ENCODE measurements at places on chromosomes 7 and 10.

DNA sequence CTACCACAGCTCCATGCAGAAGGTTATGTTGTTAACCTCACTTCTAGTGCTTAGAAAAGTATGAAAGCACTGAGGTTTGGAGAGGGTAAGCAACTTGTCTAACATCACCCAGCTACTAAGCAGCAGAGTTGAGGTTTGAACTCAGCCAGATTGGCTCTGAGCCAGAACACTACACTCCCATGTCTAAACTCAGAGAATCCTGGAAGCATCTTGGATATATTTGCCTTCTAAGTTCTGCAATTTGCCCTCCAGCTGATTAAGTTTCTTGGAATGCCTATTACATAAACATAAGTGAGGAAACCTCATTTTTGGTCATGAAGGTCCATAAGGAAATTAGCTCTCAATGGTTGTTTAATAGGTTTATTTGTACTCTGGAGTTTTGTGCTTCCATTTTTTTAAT lies 78.1 kb upstream of the PHYHIPL start:
- no peak for DNase-seq

DNA sequence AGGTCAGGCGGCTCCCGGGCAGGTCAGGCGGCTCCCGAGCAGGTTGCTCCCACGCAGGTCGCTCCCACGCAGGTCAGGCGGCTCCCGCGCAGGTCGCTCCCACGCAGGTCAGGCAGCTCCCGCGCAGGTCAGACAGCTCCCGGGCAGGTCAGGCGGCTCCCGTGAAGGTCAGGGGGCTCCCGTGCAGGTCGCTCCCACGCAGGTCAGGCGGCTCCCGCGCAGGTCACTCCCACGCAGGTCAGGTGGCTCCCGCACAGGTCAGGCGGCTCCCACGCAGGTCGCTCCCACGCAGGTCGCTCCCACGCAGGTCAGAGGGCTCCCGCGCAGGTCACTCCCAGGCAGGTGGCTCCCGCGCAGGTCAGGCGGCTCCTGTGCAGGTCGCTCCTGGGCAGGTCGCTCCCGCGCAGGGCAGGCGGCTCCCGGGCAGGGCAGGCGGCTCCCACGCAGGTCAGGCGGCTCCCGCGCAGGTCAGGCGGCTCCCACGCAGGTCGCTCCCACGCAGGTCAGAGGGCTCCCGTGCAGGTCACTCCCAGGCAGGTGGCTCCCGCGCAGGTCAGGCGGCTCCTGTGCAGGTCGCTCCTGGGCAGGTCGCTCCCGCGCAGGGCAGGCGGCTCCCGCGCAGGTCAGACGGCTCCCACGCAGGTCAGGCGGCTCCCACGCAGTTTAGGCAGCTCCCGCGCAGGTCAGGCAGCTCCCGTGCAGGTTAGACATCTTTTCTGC lies 30.7 kb downstream of the PTPRN2 start:
- no peak for DNase-seq

DNA sequence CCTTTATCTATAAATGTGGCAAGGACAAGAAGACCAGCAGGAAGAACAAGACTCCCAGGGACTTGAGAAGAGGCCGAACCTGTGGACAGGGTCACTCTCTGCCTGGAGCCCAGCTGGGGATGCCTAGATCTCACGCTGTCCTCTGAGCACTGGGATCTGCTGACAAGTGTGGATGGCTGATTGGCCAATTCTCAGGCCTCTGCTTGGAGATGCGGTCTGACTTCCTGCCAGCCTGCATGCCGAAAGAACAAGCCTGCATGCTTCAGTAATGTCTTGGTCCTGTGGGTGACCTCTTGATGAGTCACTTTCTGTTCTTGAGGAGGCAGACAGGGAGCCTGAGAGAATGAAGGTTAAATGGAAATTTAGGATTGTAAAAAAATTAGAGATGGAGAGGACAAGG lies 84.7 kb downstream of the TMEM178B start:
- no peak for DNase-seq

DNA sequence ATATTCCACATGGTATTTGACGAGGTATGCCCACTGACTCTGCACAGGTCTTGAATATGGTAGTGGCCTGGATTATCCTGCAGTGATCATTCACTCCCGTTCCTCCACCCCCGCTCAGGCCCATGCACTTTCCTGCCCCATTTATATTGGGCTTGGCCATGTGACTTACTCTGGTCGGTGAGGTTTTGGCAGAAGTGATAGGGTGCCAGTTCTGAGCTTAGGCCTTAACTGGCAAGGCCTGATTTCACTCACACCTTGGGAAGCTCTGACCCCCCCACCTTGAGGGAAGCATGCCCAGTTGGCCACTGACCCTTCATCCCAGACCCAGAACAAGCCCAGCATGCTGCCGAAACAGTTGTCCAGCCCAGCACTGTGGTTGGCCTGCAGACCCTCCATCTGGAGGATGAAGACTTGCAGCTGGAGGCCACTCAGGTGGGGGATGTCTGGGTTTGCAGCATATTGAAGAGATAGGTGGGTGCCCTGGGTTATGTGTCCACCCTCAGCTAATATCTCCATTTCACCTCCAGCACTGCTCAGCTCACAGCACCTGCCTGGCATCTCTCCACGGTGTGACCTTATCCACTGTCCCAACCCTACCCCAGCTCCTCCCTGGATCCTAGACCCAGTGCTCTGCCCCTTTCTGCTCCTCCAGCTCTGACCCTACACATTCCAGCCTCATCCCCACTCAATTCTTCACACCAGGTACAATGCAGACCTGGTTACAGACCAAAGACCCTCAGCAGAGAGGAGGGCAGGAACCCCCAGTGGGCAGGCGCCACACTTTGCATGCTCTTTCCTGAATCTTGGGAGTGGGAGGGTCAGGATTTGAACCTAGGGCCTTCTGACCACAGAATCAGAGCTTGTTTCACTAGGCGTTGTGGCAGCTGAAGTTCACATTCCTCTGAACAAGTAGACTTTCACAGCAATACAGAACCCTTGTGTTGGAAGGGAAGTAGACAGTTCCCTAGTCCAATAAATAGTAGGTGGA lies 138.1 kb upstream of the CHST15 start:
- DNase-seq: no peak

DNA sequence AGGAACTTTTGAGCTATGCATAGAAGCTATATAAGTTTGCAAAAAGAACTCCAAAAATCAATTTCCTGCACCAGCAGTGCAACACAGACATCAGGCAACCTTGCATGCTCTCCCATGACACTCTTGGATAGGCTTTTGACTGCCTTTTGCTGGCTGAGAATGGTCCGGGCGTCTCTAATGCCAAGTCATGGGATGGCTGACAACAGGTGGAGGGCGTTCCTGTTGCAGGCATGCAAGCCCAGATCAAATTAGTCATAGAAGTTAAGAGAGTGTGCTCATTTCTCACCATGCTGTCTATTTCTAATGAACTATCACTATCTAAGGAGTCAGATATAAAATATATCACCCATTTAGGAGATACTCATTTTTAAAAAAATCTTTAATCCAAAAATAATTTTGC lies 8.4 kb downstream of the PLCE1 start:
- DNase-seq: no peak

DNA sequence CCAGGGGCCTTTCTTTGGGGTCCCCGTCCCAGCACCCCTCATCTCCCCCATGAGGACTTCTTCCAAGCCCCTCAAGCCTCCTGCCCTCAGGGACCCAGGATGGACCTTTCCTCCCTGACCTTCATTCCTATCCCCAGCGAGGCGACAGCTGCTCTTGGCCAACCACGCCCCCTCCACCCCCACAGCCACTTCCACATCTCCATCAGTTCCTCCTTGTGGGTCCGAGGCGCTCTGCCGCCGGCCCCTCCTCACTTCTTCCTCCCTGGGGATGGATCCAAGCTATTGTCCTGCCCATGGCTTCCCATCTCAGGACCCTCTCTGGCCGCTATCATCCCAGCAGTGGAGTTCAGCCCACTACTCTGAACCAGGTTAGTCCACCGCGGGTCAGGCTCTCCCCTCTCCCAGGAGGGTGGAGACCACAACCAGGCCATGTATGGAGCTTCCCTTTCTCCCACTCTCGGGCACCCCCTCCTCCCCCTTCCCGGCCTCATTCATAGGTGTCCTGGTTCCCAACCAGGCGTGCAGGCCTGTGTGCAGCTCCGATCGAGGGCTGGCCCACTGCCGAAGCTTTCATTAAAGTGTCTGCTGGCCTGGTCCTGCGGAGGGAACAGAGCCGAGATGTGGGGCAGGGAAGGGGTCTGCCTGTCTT lies 1.7 kb upstream of the SH2B2 start:
- DNase-seq: peak; percentile 17

DNA sequence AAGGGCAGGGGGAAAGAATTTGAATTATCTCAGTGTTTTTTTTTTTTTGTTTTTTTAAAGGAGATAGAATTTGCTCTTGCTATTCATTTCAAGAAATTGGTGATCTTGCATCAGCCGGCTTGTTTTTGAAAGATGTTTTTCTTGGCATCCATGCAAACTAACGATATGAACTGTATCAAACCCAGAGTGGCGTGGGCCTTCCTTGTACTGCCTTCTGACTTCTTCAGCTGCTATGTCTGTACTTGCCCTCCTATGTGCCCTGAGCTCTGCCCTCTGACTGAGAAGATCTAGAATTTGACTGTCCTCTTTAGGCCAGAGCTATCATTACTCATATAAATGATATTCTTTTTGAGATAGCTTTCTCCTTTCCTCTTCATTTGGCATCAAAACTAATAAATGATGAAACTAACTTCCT lies 183.1 kb downstream of the EXOC4 start:
- DNase-seq: no peak

- no peak for DNase-seq
Observed at GRCh38 chr10:13728898-13729535, 142.3 kb downstream of the PRPF18 start.

- DNase-seq: no peak
Observed at GRCh38 chr7:106064771-106065574, 47.1 kb downstream of the SYPL1 start.

GRCh38 chr7:35785250-35785649 lies 15.6 kb upstream of the SEPTIN7 start:
- no peak for DNase-seq

- no peak for DNase-seq
Observed at GRCh38 chr7:75596727-75597614, 104.9 kb downstream of the SPDYE5 start.

DNA sequence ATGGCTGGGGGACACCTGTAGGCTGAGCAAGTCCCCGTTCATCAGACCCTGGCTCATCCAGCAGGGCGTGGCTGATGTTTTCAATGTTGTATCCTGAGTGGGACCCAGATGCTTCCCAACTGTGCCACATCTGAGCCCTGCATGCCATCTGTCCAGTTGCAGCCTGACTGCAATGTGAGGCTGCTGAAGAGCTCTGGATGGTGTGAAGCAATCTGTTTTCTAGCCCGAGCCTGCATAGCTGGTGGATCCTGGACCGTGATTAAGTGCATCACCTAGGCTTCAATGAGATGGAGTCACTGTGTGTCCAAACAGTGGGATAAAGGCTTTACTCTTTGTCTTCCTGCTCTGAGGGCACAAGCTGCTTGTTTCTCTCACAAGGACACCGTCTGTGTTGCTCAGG lies 99.8 kb downstream of the TCF7L2 start:
- no peak for DNase-seq

DNA sequence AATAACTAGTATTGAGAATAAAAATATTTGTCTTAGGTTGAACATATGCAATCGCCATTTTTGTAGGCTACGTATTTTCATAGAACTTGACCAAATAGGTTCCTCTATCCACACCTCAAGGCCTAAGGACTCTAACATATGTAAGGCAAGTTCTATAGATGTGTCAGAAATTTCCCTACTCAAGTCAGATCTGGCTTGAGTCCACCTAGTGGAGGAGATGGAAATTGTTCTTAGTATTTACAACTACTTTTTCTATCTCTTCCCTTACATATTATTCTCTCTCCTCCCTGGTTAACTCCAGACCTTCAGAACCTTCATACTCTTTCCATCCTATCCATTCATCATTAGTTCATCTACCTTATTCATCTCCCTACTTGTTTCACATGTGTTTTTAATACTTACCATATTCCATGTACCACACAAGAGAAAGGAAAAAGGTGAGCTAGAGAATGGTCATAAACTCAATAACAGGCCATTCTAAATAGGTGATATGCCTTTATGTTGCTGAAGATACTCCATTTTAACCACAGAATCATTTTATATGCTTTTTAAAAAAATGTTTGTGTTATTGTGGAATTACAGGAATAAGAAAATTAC lies 174.5 kb upstream of the HDAC9 start:
- DNase-seq: no peak

GRCh38 chr10:100743626-100744135 lies 1.7 kb upstream of the PAX2 start:
- DNase-seq: peak; percentile 66

DNA sequence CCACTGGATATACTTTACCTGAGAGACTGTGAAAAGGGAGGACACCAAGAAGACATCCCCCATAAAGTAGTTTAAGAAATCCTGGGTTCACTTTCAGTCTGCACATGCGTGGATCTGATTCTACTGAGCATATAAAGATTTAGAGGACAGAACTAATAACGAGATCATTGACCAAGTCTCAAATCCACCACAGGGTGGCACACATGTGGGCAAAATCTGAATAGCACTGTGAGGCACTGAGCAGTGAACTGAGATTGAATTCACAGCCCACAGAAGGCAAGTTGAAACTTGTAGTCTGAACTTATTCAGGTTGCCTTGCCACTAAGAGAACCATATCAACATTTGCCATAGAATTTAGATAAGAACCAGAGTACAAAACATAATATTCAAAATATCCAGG lies 818.6 kb downstream of the GRID1 start:
- no peak for DNase-seq

GRCh38 chr10:52645187-52645758 lies 127.3 kb downstream of the MBL2 start:
- no peak for DNase-seq

DNA sequence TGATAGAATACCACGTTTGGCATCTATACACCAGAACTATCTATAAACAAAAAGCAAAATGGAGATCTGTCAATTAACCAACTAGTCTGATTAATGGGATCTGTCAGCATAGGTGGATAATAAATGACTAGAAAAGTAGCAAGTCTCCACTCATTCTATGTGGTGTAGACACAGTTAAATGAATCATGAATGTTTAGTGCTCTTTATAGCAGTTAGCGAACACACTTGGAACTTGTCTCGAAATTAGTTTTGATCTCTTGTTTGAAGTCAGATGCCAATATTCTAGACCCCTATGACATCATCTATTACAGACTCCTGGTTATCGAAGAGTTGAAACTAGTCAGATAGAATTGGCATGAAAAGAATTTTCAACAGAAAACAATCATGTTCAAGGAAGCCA lies 259.7 kb downstream of the AHR start:
- DNase-seq: no peak

DNA sequence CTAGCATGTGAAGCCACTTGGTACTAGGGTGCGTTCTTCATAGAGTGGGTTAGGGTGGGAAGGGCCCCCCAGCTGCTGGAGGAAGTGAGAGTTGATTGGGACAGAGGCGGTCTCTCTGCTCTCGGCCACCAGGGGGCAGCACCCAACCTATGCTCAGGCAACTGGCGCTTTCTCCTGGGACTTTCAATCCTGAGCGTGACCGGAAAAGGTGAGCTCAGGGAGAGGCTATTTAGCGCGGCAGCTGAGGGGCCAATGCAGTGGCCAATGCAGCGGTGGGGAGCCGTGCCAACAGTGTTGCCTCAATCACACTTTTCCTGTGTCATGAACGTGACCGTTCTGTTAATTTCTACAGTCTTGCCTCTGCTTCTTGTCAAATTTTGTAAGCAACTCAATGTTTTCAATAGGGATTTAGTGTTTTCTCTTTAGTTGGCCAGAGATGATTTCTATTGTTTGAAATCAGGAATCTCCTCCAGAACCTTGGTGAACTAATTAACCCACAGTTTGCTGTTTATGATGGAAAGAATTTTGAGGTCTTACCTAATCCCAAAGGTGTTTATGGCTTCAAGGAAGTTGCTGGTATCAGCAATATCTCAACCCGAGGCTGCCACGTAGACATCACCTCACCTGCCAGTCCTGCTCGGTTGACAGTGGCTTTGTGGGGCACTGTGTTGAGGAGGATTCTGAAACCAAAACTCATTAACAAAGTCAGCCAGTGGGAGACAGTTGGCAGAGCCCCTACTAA lies 67.9 kb upstream of the PDZD8 start:
- no peak for DNase-seq

Measured in GDM1 (cell line).